ENCODE measurements at places on chromosomes 3 and 15.

DNA sequence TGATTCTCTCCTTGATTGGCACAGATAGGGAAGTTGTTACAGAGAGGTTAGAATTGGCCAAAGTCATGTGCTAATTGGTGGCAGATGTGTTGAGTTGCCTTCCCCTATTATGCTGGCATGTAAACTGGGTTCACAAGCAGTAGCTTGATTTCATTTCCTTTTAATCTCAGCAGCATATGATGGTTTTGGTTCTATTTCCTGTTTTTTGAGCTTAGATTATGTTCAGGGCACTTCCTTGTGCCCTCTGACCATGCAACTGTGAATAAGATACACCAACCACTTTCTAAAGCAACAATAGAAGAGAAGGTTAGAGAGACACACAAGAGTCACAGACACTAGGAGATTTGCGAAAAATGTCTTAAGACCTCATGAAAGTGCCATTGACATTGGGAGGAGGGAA is 16.5 kb downstream of the HPS3 start:
- no peak for DNase-seq

DNA sequence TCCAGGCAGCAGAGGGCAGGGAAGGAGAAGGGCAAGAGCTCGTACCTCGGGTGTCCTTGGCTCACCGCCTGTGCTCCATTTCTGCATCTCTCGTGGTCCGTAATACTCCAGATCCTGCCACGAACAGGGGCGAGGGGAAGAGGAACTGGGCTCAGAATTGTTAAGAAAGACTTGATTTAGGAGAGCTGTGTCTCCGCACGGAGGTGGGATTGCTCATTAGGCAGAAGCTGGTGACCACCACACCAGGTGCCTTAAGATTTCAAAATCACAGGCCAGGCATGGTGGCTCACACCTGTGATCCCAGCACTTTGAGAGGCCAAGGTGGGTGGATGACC is 37.2 kb upstream of the BDH1 start:
- DNase-seq: no peak

DNA sequence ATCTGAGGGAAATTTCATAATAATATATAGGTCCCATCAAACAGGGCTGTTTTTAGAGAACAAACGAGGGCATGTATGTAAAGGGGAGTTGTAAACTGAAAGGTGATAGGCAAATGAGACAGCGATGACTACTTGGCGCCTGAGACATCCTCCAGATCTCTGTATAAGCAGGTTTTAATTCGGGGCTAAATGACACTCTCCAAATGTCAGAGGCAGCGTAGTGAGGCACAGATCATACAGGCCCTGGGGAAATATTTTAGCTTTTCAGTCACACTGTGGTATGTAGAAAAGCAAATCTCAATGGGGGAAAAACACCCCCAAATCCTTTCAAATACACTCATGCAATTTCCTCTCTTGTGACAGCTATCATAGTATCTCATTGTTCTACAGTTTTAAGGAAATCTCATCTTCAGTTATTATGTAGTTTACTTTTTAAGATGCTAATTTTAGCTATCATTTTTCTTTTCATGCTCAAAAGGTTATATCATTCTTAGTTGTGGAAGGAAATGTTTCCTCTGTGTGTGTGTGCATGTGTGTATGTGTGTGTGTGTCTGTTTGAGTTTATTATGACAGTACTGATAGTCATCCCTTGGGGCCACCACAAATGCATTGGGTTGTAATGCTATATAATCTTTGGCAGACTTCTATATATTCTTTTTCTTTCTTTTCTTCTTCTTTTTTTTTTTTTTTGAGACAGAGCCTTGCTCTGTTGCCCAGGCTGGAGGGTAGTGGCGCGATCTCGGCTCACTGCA is 1.1 kb downstream of the TPRG1 start:
- DNase-seq: no peak

DNA sequence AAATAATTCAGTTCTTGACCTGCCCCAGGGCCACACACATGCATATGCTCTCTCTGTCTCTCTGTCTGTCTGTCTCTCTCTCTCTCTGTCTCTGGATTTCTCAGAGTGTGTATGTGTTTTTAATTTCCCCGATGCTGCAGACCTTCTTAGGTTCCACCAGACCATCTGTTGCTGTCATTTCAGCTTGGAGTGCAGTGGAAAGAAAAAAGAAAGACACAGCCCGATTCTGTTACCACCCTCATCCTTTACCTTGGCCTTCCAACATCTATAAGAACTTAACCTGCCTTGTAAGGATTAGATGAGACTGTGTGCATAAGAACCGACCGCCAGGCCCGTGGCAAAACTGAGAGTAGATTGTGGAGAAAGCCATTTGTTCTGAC is 9.7 kb upstream of the PGPEP1L start:
- no peak for DNase-seq

DNA sequence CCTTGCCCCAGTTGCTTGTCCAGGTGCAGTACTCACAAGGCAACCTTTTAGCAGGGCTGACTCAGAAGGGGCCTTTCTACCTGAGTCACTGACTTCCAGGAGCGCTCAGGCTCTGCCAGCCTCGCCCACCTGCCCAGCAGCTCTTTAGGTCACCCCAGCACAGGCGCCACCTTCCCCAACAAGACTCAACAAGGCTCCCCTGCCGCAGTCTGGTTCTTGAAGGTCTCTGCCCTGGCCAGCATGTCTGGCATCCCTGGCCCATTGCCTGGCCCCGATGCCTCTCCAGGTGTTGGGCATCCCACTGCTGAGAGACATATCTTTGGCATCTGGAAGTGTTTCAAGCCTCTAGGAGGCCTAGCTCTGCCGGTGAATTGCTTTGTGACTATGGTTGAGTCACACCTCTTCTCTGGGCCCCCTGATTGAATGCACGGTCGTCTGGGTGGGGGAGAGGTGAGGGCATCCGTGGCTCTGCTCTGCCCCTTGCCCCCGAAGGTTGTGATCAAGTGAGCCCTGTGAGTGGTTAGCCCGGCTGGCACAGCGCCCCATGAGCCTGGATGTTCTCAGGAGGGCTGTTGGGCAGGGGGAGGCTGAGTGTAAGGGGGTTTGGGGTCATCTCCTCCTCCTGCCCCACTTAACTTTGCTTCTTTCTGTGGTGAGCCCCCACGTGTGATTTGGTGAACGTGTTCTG is 21.6 kb downstream of the SNX33 start:
- DNase-seq: peak; percentile 55

DNA sequence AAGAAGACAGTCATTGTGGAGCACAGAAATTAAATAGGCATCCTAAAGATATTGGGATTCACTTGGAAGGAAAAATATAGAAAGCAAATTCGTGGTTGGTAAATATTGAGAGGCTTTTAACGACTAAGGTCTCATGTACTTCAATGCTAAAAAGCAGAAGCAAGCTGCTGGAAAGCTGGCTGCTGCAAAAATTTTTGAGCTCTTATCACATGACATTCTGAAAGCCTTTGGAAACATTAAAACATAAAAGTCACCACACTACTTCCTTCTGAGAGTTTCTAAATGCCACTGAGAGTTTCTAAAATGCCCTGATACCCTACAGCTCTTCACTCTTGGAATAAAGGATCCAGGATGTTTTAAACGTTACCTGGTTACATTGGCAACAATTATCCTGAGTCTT is 39.0 kb upstream of the CBLB start:
- no peak for DNase-seq

DNA sequence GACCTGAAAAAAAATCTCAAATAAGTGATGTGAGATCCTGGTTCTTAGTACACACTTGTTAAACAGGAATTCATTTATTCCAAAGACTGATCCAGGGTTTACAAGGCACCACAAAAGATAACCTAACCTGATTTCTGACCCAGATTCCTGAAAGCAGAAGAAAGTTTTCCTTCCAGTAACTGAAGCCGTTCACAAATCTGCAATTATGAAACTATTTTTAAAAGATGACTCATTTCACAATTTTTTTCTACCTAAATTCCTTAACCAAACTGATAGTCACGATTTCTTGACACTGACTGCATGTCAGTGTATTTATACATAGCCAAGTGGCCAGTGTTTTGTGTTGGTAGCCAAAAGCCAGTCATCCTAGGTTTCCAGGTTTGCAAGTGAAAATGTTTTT is 17.1 kb downstream of the SLC9A9 start:
- DNase-seq: no peak

- peak; percentile 58 for DNase-seq
These were observed 175.4 kb downstream of the TBC1D2B start for GRCh38 chr15:77901921-77902750.

DNA sequence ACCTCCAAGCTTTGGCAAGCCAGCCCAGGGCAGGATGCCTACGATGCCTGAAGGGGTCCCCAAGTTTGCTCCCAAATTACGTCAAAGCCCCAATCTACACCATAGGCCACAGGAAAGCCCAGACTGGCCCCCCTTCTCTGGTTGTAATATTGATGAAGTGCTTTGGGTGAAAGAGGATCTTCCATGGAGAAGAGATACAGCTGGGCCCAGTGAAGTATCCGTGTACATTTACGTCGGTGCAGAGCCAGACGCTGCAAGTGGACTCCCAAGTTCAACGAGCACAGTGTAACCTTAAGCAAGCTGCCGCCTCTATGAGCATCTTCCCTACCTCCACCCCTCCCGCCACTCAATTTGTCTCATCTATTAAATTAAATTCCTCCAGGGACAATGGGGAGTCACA is 100.1 kb upstream of the TPM1 start:
- DNase-seq: no peak

- DNase-seq: no peak
These were observed 278.7 kb upstream of the KCNMB2 start for GRCh38 chr3:178257491-178257890.

GRCh38 chr3:45646051-45646585 is 43.1 kb upstream of the SACM1L start:
- no peak for DNase-seq

DNA sequence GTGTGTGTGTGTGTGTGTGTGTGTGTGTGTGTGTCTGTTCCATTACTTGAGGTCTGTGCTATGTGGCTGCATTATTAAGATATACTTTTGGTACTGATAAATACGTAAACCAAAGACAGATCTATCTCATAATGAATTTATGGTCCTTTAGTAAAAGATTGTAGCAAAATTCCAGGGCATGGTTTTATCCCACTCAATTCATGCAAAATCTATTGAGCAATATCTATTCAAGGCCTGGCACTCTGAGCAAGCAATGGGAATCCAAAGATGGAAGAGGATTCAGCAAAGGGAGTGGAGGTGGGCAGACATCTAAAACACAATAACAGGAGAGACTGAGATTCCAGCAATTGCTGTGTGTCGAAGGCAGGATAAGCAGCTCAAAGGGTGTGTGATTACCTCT is 86.8 kb downstream of the RFTN1 start:
- no peak for DNase-seq

DNA sequence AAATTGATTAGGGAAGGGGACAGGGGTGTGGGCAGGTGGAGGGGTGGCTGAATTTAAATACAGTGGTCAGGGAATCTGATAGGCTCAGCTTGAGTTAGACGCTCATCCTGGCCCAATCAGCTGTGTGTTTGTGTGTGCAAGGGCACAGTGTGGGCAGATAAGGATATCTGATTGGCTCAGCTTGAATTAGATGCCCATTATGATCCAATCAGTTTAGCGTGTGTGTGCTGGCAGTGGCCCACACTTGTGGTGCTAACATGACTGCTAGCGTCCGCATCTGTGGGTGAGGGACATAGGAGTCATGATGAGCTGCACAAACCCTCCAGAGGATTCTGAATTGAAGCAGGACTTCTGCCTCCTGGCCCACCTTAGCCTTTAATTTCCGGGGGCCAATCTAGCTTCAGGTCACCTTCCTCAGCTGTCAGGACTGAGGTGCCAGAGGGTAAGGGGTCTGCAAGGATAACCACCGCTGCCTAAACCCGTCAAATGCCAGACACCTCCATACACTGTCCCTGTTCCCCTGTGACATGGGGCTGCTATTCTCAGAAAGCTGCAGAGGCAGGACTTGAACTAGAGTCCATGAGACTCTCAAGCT is 97.3 kb downstream of the CORO2B start:
- no peak for DNase-seq

DNA sequence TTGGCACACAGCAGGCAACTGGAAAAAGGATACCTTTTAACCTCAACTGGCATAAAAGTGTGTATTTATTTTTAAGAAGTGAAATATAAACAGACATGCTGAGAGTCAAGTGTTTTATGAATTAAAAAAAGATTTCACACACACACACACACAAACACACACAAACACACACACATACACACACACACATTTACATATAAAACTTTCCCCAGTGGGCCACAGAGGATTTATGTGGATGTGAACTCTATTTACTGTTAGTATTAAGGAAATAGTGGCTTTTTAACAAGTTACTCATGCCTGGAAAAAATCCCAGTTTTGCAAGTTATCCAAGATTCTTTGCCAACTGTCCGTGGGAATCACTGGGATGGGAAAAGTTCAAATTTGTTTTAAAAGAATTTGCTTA is 725.9 kb upstream of the NR2F2 start:
- DNase-seq: no peak

GRCh38 chr3:19898721-19899120 is 35.3 kb downstream of the EFHB start:
- no peak for DNase-seq

DNA sequence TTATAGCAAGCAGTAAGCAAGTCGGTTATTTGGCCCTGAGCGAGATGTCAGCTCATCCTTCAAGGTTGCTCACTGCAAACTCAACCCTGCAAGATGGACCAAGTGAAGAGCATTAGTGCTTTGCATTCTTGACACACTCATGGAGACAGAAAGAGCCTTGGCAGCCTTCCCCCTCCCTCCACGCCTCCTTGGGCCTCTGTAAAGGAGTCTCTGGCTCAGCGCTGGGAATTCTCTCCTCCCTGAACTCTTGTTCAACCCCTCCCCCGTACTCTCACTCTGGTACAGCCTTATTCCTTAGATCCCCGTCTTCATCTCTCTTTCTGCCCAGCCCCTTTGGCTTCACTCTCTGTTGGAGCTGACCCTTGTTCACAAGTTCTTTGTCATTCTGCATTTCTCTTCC is 2.2 kb upstream of the CX3CR1 start:
- DNase-seq: no peak

- DNase-seq: no peak
These were observed 19.6 kb upstream of the FGD5 start for GRCh38 chr3:14799146-14799545.

GRCh38 chr3:10006048-10006761 is 19.6 kb upstream of the EMC3 start:
- no peak for DNase-seq

DNA sequence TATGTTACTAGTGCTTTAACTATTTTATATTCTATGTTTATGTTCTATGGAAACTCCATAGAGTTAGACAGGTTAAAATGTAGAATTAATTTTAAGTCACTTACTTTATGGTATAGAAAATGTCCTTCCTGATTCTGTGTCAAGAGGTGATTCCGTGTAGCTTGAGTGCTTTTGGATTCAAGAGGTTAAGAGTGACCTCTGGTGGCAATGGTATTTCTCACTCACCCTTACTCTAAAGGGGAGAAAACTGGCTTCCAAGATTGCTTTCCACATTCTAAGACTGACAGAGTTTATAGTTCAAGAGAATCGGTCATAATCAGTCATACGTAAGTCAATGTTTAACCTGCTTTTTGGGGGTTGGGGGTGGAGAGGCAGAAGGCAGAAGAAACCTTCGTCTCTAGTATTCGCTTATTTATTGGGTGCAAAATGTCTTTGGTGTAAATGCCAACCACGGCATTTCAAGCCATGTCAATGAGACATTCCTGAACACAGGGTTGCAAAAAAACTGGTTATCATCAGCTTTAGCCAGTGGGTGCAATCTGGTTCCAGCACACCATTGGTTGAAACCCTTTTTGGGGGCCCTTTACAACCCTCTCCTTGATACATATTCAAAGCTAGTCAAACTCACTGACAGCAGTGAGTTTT is 92.0 kb upstream of the VGLL3 start:
- peak; percentile 27 for DNase-seq
